Fibroblast of pulmonary artery (primary cell): ENCODE measurements at places on chromosomes 5 and 9.

- DNase-seq, result peak; percentile 19
Observed at GRCh38 chr9:125785248-125785751, 38.1 kb downstream of the PBX3 start.

DNA sequence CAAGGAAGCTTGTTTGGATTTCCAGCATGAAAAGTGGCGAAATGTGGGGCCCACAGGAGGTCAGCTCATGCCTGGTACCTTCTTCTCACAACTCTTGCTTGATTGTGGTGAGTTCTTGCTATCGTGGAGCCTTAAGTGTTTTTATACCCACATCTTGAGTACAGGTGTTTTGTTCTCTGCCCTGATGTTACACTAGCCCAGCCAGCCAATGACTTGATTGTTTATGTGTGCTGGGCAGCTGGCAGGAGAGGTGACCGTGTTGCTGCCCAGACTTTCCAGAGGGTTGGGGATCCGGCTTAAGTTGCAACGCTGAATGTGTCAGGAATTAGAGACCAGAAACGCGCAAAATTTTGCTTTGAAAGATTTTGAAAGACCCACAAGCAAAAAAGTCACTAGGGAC, 24.0 kb upstream of the TPPP start:
- no peak for DNase-seq

DNA sequence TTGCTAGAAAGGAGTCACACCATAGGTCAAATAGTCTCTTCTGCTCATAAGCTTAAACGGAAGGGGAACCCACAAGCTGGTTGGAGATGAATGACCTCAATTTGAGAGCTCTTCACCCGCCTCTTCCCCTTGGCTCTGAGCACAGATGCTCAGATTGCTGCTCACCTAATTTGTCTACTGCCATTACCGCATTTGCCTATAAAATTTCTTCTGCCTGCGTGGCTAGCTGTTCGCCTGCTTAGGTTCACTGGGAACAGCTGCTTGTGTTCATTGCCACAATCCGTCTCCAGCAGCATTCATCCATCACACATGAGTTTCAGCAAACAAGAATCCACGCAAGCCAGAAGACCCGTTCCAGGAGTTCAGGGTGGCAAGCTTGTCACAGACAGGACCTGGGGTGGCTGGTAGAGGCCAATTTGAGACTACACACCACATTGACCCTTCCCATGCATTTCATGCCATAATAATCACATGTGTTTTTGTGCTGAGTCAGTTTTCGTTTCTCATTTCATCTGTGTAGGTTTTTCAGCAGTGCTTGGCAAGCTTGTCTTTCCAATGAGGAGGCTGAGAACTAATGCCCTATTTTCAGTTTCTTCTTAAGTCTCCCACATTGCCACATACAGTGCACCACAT, 50.2 kb upstream of the DNAH5 start:
- DNase-seq, result no peak

- DNase-seq, result no peak
Observed at GRCh38 chr9:131012396-131012917, 3.5 kb downstream of the LAMC3 start.

DNA sequence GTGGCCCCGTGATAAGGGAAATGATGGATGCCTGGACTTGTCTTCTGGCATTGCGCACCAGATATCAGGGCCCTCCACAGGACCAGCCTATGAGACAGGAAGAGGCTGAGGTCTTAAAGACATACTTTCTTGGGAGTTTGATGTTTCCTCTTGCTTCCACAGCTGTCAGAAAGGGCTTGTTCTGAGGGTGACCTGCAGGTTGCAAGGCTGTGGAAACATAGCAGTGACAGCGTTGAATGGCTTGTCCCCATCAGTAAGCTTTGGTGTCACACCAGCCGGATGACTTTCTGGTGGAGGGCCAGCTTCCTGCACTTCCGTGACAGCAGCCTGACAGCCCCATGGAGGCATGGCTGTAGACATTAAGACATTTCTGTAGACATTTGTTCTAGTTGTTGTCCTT, 143.2 kb downstream of the C9orf152 start:
- DNase-seq, result no peak

DNA sequence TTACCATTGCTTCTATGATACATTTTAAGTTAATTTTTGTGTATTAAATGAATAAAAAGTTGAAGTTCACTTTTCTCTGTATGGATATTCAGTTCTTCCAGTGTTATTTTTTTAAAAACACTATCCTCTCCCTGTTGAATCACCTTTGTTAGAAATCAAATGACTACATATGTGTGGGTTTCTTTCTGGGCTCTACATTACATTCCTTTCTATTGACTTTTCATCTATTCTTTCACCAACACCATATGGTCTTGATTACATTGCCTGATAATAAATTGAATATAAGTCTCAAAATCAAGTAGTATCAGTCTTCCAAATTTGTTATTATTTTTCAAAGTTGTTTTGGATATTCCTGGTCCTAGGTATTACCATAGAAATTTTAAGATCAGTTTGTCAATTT, 7.3 kb upstream of the RASEF start:
- DNase-seq, result no peak

DNA sequence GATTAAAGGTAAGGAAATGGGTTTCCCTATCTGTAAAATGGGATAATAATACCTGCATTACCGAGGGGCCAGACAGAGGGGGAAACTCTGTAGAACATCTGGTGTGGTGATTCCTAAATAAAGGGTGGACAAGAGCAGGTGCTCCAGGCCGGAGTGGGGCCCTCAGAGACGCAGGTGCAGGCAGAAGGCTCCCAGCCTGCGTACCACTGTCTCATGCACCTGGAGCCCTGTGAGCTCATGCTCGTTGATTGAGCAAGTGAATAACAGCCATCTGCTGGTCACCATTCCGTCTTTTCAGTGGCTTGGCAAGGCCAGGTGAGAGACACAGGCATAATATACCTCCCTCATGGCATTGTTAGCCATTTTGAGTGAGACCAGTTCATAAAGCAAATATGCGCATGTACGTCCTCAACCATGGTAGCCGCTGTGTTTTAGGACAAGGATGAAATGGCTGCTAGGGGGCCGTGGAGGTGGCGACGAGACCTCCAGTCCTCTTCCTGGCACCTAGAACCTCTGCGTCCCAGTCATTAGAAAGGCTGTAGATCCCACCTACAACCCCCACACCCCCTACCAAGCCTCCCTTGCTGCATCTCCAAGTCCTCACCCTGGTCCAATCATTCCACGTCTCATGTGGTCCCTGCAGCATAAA, 198.0 kb upstream of the MVB12B start:
- DNase-seq, result no peak

- no peak for DNase-seq
Observed at GRCh38 chr5:75023368-75024159, 28.8 kb downstream of the GCNT4 start.

- DNase-seq, result peak; percentile 76
Observed at GRCh38 chr5:43034591-43034968, 5.5 kb downstream of the ANXA2R start.

GRCh38 chr5:43357067-43357466, 43.9 kb upstream of the HMGCS1 start:
- DNase-seq, result no peak

GRCh38 chr9:97562542-97562941, 61.1 kb downstream of the TMOD1 start:
- no peak for DNase-seq

- DNase-seq, result peak; percentile 45
Observed at GRCh38 chr5:87361031-87361445, 51.7 kb downstream of the CCNH start.

DNA sequence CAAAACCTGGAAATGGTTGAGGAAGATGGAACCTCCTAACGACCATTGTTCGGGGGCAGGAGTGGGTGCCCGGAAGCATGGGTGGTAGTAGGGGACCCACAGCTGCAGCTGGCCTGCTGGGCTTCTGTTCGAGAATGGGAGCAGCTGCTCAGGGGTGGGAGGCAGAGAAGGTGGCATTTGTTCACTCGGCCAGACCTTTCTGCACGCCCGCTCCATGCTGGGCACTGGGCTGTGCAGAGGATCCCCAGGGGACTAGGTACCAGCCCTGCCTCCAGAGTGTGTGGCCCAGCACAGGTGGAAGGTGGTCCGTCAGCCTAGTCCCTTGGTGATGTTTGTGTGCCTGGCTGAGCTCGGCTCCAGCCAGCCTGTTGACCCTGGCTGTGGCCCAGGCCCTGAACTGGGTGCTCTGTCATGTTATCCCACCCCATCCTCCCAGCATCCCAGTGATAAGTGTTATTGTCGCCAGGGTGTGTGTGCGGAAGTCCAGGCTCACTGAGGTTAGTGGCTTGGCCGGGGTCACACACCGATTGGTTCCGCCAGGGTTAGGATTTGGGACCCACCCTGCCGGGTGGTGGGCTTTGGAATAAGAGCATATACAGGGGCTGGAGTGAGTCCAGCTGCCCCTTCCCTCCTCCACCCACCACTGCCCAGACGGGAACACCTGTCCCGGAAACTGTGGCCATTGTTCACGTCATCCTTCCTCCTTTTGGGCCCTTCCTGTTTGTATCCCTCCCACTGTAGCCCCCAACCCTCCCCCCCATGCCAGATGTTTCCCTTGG, 4.8 kb downstream of the N4BP3 start:
- DNase-seq, result no peak

DNA sequence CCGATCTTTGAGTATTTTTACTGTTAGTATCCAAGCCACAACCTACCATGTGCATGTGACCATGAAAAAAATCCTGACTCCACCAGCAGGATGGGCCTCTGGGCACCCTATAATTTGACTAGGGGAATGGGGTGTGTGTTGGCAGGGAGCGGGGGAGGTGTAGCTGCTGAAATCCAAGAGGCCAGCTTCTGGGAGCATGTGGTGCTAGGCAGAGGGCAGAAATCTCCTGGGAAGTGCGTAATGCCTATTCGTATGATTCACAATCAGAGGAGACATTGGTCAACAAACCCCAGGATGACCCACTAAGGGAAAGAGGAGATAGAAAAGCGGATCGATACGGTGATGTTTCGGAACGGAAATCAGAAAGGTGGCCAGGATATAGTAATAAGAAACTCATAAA, 149.9 kb downstream of the ARSB start:
- no peak for DNase-seq

GRCh38 chr9:127255692-127256091, 8.9 kb upstream of the GARNL3 start:
- DNase-seq, result no peak

- DNase-seq, result no peak
Observed at GRCh38 chr5:5291357-5291756, 131.1 kb upstream of the ICE1 start.

DNA sequence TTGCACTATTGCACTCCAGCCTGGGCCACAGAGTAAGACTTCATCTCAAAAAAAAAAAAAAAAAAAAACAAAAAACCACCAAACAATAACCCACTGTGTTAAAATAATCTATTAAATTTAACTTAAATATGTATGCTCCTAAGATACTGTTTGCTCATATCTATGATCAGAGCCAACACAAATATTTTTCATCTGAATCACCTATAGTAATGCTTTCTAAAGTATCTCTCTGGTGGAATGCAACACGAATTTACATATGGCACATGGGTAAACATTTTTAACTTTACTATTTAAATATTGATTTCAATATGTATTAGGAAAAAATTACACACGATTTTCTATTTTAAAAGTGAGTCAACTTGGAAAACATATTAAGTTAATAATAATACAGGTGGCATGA, 196.4 kb downstream of the RFX3 start:
- peak; percentile 41 for DNase-seq

GRCh38 chr5:142597546-142598337, 88.1 kb downstream of the FGF1 start:
- peak; percentile 80 for DNase-seq

GRCh38 chr5:10538789-10539686, 24.8 kb upstream of the ANKRD33B start:
- no peak for DNase-seq

GRCh38 chr5:2903451-2904395, 152.2 kb upstream of the IRX2 start:
- no peak for DNase-seq

GRCh38 chr9:94581728-94582127, 11.9 kb downstream of the FBP2 start:
- no peak for DNase-seq

- no peak for DNase-seq
Observed at GRCh38 chr5:34609951-34610441, 46.1 kb upstream of the RAI14 start.
